ENCODE measurements at places on chromosomes 13 and 19.

- no peak for DNase-seq
Measured at GRCh38 chr19:21210037-21210621, 68.3 kb downstream of the ZNF431 start.

- DNase-seq = no peak
Measured at GRCh38 chr19:45518469-45518826, 11.2 kb downstream of the VASP start.

DNA sequence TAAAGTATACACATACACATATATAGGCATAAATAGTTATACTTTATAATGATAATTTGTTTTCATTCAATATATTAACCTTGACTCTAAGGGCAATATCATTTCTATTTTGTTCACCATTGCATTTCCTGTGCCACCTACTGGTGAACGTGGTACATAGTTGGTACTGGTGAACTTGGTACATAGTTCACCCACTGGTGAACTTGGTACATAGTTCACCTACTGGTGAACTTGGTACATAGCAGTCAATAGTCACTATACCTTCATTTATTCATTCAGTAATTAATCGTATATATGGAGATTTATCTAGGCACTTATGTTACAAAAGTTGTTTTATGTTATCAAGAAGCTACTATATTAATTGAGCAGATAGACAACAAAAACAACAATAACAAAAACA is 172.6 kb upstream of the ATXN8OS start:
- no peak for DNase-seq

- DNase-seq = no peak
Measured at GRCh38 chr13:58960888-58961287, 1202.8 kb downstream of the DIAPH3 start.

DNA sequence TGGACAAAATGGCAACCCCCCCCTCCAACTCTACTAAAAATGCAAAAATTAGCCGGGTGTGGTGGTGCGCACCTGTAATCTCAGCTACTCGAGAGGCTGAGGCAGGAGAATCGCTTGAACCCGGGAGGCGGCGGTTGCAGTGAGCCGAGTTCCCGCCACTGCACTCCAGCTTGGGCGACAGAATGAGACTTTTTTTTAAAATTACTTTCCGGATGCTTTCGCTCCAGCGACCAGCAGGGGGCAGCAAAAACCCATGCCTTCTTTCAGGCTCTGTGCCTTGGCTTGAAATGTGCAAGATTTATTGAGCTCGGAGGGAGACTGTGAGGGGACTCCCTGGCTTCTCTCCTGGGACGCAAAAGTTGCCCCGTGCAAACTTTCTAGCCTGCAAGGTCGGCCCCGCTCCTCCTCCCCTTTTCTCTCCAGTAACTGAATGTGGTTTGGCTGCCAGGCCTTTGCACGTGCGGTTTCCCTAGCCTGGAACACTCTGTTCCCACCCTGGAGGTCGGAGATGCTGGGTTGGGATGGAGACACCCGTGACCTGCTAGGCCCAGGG is 61.4 kb upstream of the NFIC start:
- DNase-seq = no peak

- DNase-seq = no peak
Measured at GRCh38 chr13:40095695-40096356, 440.4 kb downstream of the COG6 start.

GRCh38 chr19:44757057-44757734 is 8.7 kb downstream of the BCL3 start:
- no peak for DNase-seq

DNA sequence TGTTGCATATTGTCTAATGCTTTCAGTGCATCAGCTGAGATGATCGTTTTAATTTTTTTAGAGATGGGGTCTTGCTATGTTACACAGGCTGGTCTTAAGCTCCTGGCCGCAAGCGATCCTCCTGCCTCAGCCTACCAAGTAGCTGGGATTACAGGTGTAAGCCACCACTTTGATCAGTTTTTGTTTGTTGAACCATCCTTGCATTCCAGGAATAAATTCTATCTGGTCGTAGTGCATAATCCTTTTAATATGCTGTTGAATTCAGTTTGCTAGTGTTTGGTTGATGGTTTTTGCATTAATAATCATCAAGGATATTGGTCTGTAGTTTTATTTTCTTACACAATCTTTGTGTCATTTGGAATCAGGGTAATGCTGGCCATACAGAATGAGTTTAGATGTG is 4.4 kb downstream of the ZNF211 start:
- no peak for DNase-seq

DNA sequence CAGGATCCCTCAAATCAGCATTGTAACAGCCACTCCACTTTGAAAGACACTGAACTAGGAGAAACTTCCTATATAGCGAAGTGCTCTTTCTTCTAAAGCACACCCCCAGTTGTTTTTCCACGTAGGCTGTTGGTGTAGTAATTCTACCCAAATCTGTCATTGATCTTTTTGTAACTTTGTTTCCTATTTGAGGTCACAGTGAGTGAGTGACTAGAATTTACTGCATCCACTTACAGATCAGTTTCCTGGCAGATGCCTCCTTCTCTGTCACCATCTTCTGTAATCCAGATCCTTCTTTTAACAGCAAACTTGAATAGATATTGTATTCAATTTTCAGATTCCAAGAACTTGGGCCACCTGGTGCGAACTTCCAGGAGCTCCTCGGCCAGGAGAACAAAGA is 15.3 kb downstream of the ZAR1L start:
- no peak for DNase-seq

DNA sequence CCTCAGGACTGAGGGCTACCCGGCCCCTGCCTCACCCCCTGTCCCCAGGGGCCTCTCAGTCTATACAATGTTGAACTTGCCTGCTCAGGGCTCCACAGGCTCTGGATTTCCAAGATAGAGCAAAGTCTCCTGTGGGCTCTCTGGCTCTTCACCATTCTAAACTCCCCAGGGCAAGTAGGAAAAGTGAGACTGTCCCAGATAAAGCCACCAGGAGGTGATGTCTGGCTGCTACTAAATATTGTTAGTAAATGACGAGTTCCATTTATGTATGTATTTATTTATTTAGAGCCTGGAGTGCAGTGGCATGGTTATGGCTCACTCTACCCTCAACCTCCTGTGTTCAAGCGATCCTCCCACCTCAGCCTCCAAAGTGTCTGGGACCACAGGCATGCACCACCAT is 73.6 kb upstream of the SIAH3 start:
- DNase-seq = no peak

- DNase-seq = no peak
Measured at GRCh38 chr19:33752018-33752800, 44.5 kb upstream of the KCTD15 start.

- DNase-seq = no peak
Measured at GRCh38 chr13:95874286-95874685, 178.9 kb downstream of the UGGT2 start.

GRCh38 chr19:55857149-55857548 is 20.8 kb downstream of the NLRP4 start:
- no peak for DNase-seq

DNA sequence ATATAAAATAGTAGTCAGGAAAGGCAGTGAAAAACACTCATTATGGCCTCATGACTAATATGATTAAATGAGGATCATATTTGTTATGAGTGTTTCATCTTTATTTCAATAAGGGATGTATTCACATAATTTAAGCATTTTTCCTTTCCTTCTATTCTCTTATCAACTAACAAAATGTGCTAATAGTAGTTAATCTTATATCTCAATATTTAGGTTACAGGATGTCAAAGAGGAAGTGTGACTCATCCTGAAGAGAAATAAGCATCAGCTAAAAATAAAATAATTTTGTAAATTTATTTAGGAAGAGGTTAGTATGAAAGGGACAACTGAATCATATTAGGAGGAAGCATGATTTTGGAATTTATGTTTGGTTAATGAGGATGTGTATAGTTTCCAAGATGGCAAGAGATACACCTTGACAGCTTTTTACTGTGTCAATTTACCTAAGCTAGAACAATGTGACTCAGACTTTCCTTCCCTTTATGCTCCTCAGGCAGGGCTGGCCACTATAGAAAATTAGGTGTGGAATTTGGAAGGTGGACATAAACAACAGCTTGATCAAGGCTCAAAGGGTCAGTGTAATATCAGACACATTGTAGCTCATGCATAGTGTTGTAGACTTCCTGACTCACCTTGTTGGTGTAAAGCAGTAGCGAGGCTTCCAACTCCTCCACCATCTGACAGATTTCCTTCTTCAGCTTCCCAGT is 172.7 kb downstream of the SLITRK1 start:
- no peak for DNase-seq

Data from NCI-H187 treated with DMSO at 0.1 percent for 48 hours (cell line).